Astrocyte (in vitro differentiated cells and primary cell): ENCODE measurements at places on chromosomes 5 and 9.
A peak's percentile ranks its signal among the peaks of the same experiment; 100 is the strongest.

GRCh38 chr9:4964540-4964939, 20.5 kb upstream of the JAK2 start:
- DNase-seq = no peak

- no peak for DNase-seq
Measured at GRCh38 chr9:108842610-108843295, 13.0 kb downstream of the ACTL7B start.

DNA sequence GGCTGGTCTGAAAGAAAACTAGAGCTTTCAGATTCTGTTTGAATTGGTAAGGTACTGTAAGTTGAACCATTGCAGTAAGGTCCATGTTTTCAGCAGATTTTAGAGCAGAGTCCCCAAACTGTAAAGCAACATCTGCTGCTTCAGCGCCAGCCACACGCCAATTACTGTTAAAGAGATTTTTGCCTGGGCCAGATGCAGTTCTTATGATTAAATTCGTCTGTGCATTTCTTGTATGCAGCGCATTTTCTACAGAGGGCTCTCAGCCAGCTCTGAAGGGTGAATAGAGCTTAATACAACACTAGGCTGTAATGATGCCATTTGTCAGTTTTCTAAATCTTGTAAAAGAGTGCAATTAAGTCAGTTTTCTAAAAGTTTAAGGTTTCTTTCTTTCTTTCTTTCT, 246.3 kb downstream of the COX7C start:
- DNase-seq = no peak

- no peak for DNase-seq
Measured at GRCh38 chr5:63346451-63346850, 615.8 kb downstream of the HTR1A start.

DNA sequence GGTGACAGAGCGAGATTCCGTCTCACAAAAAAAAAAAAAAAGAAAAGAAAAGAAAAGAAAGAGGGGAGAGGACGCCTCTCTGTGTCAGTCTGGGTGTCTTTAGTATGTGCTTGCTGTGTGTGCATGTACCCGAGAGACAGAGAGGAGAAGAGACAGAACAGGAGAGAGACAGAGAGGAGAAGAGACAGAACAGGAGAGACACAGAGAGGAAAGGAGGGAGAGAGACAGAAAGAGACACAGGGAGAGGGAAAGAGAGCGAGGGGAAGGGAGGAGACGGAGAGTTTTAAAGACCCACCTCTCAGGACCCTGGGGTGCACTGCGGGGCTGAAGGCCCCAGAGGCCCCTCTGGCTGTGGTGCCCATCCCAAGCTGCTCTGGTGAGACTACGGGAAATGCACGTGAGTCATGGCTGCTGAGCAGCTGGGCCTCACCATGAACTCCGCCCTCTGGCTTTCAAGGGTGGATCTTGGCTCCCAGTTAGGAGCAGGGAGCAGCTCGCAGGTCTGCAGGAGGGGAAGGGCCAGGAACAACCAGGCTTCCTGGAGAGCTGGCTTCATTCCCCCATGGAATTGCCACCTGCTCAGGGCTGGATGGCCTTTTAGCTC, 7.9 kb downstream of the SLC6A3 start:
- no peak for DNase-seq

- DNase-seq = peak; percentile 12
Measured at GRCh38 chr9:69759021-69759420, 790 bp downstream of the PTAR1 start.

DNA sequence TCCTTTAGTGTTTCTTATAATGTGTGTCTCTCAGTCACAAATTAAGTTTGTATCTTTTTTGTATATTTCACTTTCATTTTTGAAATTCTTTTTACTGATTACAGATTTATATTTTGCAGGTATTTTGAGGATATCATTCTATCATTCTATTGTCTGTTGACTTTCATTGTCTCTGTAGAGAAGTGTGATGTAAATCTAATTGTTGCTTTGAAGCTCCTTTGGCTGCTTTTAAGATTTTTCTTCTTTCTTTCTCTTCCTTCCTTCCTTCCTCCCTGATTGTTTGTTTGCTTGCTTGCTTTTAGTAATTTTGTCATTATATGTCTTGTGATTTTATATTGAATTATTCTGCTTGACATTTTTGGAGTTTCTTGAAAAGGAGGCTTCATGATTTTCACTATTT, 75.3 kb upstream of the MAST4 start:
- DNase-seq = no peak

GRCh38 chr5:98433673-98434072, 339.8 kb upstream of the RGMB start:
- peak; percentile 10 for DNase-seq

DNA sequence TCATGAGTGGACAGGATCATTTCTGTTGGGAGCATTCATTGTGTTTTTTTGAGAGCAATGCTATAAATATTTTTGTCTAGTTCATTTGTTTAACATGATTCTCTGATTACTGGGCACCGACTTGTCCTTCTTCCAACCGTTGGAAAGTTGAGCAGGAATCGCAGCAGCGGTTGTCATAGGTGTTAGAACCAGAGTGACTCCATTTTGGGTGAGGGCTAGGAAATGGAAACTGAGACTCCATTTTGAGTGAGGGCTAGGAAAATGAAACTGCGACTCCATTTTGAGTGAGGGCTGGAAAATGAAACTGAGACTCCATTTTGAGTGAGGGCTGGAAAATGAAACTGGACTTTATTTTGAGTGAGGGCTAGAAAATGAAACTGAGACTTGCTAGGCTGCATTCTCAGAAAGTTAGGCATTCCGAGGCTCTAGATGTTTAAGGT, 100.6 kb downstream of the ICE1 start:
- DNase-seq = no peak

DNA sequence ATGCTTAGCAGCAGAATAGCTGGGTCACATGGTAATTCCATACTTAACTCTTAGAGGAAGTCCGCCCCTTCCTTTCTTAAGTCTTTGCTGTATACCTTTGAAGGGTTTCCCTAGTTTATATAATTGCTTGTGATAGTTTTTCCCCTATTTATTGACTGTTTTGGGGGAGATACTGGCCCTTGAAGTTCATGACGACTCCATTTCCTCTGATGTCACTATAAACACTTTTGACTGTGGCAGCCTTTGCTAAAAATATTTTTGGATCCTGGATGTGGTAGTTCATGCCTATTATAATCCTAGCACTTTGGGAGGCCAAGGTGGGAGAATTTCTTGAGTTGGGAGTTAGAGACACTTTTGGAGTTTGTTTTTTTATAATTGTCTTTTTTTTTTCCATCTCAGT, 38.4 kb downstream of the NSD1 start:
- DNase-seq = no peak

GRCh38 chr9:76219560-76220151, 174.6 kb downstream of the RFK start:
- DNase-seq = no peak

DNA sequence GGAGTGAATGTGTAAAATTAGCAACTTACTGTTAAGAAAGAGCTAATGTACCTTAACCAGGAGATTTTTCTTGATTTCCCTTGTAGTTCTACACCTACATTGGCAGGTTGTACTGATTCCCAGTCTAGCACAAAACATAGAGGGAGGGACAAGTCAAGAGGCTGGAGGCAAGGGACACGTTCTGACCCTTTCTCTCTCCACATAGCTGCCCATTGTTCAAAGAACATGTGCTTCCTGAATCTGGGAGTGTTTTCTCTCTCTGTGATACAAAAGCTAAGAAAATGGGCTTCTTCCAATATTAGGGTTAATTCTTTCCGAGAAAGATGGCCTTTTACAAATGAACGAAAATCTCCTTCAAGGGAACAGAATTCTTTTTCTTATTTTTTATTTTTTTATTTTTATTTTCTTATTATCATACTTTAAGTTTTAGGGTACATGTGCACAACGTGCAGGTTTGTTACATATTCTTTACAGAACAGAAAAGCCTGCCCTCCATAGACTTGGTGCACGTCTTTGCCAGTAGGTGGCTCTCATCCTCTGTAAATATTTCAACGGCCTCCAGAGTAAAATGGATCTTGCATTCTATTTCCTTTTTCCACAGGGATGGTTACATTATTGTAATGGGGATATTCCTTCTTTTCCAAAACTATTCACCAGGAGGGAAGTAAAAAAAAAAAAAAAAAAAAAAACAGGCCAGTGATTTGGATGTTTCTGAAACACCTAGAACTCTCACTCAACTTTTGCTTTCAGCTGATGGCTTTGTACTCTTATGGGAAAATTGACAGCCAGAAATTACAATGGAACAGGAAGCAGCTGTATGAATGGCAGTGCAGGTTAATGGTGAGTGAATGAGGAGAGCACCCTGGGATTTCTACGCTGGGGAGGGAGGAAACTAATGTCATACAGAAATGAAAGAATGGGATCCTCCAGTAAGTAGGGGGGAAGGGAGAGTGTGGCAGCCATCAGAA, 13.1 kb upstream of the IFNA5 start:
- peak; percentile 20 for DNase-seq

- DNase-seq = no peak
Measured at GRCh38 chr9:134101623-134102149, 33.9 kb upstream of the BRD3 start.
